Kidney epithelial cell (primary cell): ENCODE measurements at places on chromosomes 12 and 14. TPM values are rescaled to one million over a fixed set of nuclear protein-coding genes. Genes with fewer than 3 reads are reported as not detected.

Gene PFKM
- total RNA-seq = 29.8 and 33.9 TPM in 2 replicates

Gene WIF1
- total RNA-seq = not detected in 2 replicates

Gene PTPRR
- 2.3 and 2.8 TPM in 2 replicates for total RNA-seq

Gene SOAT2
- 0.07 TPM in 1 of 2 replicates, not detected in the other for total RNA-seq

Gene IGF1
- under 0.01 TPM in 1 of 2 replicates, not detected in the other for total RNA-seq

Gene ASPG
- total RNA-seq = 0.21 TPM in 1 of 2 replicates, not detected in the other

Gene NANOG
- 0.34 TPM in 1 of 2 replicates, not detected in the other for total RNA-seq

Gene GUCY2C
- total RNA-seq = not detected in 2 replicates

Gene TAS2R8
- 0.08 TPM in 1 of 2 replicates, not detected in the other for total RNA-seq

Gene COX8C
- not detected in 2 replicates for total RNA-seq

Gene PLD4
- 0.04 and 0.68 TPM in 2 replicates for total RNA-seq

Gene FGF23
- total RNA-seq = not detected in 2 replicates

Gene SLC38A4
- total RNA-seq = not detected in 2 replicates

Gene DPF3
- 0.79 TPM in 1 of 2 replicates, not detected in the other for total RNA-seq
